ENCODE measurements at places on chromosomes 2 and 18.

GRCh38 chr2:224951723-224952481 is 90.4 kb downstream of the DOCK10 start:
- H3K36me3 ChIP-seq: no peaks in the 10 kb centered on the region
- no peak for DNase-seq
- peaks cover 8% of the 10 kb centered on the region for H3K27me3 ChIP-seq

GRCh38 chr2:238857959-238858358 is 10.1 kb downstream of the TWIST2 start:
- H3K27me3 ChIP-seq: peaks cover 36% of the 10 kb centered on the region
- peaks cover 3% of the 10 kb centered on the region for H3K4me1 ChIP-seq
- DNase-seq: no peak
- no peak overlapping the region for H3K27ac ChIP-seq
- H3K36me3 ChIP-seq: no peaks in the 10 kb centered on the region
- H3K4me3 ChIP-seq: no peak overlapping the region

DNA sequence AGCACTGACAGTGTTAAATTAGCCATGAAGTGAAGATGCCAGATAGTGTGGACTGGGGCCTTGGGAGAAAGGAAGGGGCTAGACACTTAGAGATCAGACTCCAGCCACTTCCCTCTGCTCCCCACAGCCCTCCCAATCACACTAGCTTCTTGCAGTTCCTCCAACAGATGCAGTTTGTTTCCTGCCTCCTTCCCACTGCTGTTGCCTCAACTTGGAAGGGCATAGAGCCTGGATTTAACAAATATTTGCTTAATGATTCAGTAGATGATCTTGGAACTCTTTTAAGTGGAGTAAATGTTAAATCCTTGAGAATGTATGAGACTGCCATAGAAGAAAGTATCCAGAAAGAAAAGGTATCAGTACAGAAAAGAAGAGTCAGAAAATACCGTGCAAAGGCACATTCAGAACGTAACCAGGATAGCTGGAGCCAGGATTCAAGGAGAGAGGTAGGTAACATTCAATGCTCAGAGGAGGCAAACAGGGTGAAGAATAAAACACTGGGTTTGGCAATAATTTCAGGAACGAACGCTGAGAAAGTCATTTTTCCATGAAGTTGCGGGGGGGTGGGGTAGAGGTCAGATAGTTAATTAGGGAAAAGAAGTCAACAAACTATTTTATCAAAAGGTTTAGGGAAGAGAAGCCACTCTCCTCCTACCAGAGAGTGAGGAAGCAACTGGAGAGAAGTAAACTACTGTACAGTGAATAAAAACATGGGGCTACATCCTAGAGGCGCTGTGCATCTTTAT is 1.3 kb upstream of the BZW1 start:
- DNase-seq: no peak
- peaks cover 25% of the 10 kb centered on the region for H3K4me1 ChIP-seq
- H3K4me3 ChIP-seq: peak overlapping the region; percentile 92
- H3K36me3 ChIP-seq: peaks cover 12% of the 10 kb centered on the region
- no peaks in the 10 kb centered on the region for H3K27me3 ChIP-seq
- H3K27ac ChIP-seq: peak overlapping the region; percentile 78

DNA sequence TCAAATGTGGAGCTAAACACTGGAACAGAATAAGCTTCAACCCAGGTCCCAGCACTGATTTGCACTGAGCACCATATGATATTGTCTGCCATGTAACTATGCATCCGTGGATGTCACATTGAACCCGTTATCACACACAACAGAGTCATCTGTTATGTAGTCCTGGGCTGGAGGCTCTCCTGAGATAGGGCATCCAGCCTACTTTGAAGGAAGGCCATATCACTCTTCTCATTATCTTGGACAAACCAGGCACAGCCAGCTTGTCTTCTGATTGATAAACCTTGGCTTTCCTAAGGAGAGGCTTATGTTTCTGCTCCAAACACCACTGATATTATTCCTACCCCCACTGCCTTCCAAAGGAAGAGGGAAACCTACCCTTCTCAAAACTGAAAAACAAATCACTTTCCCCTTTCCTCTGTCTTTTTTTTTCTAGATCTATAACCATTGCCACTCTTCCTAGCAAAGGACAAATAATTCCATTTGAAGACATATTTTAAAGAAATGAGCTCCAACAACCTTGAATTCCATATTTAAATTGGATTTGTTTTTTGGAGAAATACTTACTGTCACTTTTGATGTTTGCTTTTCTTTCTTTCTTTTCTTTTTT is 16.4 kb downstream of the RSAD2 start:
- DNase-seq: no peak
- peaks cover 23% of the 10 kb centered on the region for H3K27me3 ChIP-seq
- H3K27ac ChIP-seq: no peak overlapping the region

DNA sequence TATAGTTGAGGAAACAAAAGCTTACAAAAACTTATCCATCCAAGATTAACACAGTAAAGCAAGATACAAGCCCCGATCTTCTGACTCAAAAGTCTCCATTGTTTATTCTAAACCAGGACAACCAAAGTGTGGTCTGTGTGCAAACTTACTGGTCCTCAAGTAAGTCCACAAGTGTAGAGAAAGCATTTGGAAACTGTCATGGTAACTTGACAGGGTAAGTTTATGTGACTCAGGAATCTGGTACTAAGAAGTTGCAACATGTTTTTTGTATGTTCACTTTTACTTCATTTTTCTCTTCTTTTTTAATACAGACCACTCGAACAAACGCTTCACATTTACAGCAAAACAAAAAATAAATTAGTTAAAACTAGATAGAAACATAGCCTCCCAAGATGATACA is 9.4 kb downstream of the MBD2 start:
- DNase-seq: no peak
- H3K4me1 ChIP-seq: peaks cover 17% of the 10 kb centered on the region
- no peak overlapping the region for H3K27ac ChIP-seq
- no peak overlapping the region for H3K4me3 ChIP-seq
- H3K36me3 ChIP-seq: no peaks in the 10 kb centered on the region
- no peaks in the 10 kb centered on the region for H3K27me3 ChIP-seq

DNA sequence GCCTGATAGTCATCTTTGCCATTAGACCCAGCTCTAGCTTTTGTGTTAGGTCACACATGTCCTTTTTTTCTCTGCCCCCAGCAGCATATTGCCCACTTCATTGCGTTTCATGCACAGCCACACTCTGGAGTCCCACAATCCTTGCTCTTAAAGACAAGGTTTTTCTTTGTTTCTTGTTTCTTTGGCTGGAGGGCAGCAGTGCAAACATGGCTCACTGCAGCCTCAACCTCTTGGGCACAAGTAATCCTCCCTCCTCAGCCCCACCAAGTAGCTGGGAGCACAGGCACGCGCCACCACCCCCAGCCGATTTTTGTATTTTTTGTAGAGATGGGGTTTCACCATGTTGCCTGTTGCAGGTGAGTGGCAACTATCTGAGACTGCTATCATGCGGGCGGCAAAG is 16.9 kb upstream of the PAPOLG start:
- no peak for DNase-seq
- H3K4me1 ChIP-seq: peaks cover 4% of the 10 kb centered on the region
- H3K36me3 ChIP-seq: no peaks in the 10 kb centered on the region
- H3K4me3 ChIP-seq: no peak overlapping the region
- peaks cover 36% of the 10 kb centered on the region for H3K27me3 ChIP-seq
- no peak overlapping the region for H3K27ac ChIP-seq

GRCh38 chr2:126878601-126879000 is 20.1 kb upstream of the TEX51 start:
- no peak overlapping the region for H3K27ac ChIP-seq
- H3K4me1 ChIP-seq: no peaks in the 10 kb centered on the region
- H3K36me3 ChIP-seq: no peaks in the 10 kb centered on the region
- no peak for DNase-seq
- no peak overlapping the region for H3K4me3 ChIP-seq
- H3K27me3 ChIP-seq: peaks cover 11% of the 10 kb centered on the region

DNA sequence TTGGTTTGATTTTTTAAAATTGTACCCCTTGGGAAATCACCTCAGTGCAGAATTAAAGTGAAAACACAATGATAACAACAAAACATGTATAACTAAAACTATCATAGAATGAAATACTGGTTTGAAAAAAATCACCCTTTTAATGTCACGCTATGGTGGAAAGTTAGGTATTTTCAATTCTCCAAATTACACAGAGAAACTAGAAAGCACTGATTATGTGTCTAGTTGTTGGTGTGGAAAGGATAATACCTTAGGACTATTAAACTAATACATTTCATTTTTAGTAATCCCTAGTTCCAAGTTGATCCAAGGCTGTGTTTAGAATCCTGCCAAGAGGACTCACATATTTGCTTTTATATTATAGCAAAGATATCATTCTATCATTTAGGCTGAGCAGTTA is 71.2 kb downstream of the NUP35 start:
- no peak overlapping the region for H3K4me3 ChIP-seq
- peaks cover 34% of the 10 kb centered on the region for H3K36me3 ChIP-seq
- no peak overlapping the region for H3K27ac ChIP-seq
- no peaks in the 10 kb centered on the region for H3K4me1 ChIP-seq
- DNase-seq: no peak

DNA sequence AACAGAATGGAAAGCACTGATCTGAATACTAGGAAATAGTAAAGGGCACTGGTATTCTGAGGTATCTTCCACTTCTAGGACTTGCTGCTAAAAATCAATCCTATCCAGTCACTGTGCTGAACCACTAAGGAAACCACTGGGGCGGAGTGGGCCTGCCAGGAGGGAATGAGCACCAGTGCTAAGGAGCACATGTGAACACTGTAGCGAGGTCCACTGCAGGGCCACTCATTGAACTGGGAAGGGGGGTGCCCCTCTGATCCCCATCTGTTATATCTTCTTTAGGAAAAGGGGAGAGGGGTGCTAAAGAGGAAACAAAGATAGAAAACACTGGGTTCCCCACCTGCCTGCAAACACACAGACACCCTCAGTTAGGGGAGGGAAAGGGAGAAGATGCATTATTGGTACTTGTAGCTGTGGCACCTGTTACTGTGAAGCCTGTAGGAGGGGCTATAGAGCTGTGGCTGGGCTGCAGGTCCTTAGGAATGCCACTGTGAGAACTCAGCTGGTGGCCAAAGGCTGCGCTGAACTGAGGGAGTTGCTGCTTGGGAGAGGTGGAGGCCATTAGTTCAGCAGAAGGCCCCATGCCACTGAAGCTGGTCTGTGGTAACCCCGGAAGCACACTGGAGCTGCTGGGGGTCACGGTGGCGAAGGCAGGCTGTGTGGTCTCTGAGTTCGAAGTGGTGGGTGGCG is 81.8 kb downstream of the INO80D start:
- no peaks in the 10 kb centered on the region for H3K27me3 ChIP-seq
- peaks cover 35% of the 10 kb centered on the region for H3K36me3 ChIP-seq
- H3K4me1 ChIP-seq: peaks cover 5% of the 10 kb centered on the region
- no peak overlapping the region for H3K27ac ChIP-seq
- H3K4me3 ChIP-seq: no peak overlapping the region
- no peak for DNase-seq

DNA sequence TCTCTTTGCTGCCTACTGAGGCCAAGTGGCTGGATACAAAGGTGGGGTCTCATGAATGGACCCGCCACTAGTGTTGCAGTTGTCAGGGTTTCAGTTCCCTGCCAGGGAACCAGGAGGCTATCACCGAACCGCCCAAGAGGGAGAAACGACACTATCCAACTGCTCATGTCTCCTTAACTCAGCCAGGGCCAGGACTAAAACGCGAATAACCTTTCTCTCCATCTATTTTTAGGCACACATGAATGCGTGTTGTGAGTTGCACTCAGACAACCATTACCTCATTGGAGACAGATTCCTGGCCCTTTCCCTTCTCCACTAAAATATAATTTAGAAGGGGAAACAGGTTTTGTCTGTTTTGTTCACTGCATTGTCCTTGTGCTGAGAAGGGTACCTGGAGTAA is 559.5 kb downstream of the SOCS6 start:
- no peaks in the 10 kb centered on the region for H3K36me3 ChIP-seq
- no peaks in the 10 kb centered on the region for H3K4me1 ChIP-seq
- H3K4me3 ChIP-seq: no peak overlapping the region
- H3K27ac ChIP-seq: no peak overlapping the region

- H3K4me1 ChIP-seq: peaks cover 14% of the 10 kb centered on the region
- no peaks in the 10 kb centered on the region for H3K36me3 ChIP-seq
- no peak overlapping the region for H3K4me3 ChIP-seq
- peaks cover 54% of the 10 kb centered on the region for H3K27me3 ChIP-seq
- DNase-seq: no peak
- no peak overlapping the region for H3K27ac ChIP-seq
Observed at GRCh38 chr2:25881764-25882163, 3.5 kb upstream of the ASXL2 start.

DNA sequence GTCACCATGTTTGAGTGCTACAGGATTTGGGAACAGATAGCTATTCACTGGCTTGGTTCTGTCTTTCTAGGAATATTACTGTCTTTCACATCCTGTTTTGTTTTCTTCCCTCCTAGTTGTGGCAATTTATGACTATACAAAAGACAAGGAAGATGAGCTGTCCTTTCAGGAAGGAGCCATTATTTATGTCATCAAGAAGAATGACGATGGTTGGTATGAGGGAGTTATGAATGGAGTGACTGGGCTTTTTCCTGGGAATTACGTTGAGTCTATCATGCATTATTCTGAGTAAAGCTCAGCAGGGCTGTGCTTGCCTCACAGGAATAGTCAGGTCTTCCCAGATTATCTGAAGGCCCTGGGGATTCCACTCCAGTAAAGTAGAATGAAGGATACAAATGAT is 98.9 kb downstream of the ABI2 start:
- DNase-seq: no peak
- peaks cover 31% of the 10 kb centered on the region for H3K36me3 ChIP-seq
- no peak overlapping the region for H3K27ac ChIP-seq
- no peaks in the 10 kb centered on the region for H3K4me1 ChIP-seq

DNA sequence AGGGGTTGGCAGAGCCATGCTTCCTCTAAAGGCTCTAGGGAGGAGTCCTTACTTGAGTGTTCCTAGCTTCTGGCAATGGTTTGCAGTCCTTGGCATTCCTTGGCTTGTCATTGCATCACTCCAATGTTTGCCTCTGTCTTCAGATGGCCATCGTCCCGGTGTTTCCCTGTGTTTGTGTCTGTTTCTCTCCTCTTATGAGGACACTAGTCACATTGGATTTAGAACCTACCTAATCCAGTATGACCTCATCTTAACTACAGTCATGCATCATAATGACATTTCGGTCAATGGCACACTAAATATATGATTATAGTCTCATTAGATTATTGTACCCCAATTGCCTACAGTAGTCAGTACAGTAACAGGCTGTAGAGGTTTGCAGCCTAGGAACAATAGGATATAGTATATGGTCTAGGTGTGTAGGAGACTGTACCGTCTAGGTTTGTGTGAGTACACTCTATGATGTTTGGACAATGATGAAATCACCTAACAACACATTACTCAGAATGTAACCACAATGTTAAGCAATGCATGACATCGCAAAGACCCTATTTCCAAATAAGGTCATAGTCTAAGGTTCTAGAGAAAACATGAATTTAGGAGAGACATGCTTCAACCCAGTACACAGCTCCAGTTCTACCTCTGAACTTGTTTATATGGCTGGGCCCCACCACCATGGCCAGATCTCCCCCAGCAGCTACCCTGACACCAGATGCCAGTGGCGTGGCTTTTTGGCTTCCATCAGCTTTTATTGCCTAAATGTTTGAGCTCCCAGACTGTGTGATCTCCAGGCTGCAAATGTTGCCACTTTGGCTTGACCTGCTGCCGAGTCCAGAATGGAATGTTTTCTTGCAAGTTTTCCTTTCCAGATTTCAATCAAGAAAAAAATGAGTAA is 22.1 kb downstream of the SRD5A2 start:
- no peak for DNase-seq
- H3K4me1 ChIP-seq: no peaks in the 10 kb centered on the region
- H3K4me3 ChIP-seq: no peak overlapping the region
- H3K27me3 ChIP-seq: peaks cover 27% of the 10 kb centered on the region
- no peaks in the 10 kb centered on the region for H3K36me3 ChIP-seq
- no peak overlapping the region for H3K27ac ChIP-seq

GRCh38 chr2:27420996-27421395 is 7.4 kb upstream of the NRBP1 start:
- H3K4me1 ChIP-seq: no peaks in the 10 kb centered on the region
- no peak overlapping the region for H3K27ac ChIP-seq
- H3K27me3 ChIP-seq: no peaks in the 10 kb centered on the region
- no peak overlapping the region for H3K4me3 ChIP-seq

Measured in mesothelial cell of epicardium (in vitro differentiated cells).